ENCODE measurements at places on chromosomes 11 and 22.

GRCh38 chr11:111718859-111719258, 47.3 kb downstream of the PPP2R1B start:
- no peak for DNase-seq

DNA sequence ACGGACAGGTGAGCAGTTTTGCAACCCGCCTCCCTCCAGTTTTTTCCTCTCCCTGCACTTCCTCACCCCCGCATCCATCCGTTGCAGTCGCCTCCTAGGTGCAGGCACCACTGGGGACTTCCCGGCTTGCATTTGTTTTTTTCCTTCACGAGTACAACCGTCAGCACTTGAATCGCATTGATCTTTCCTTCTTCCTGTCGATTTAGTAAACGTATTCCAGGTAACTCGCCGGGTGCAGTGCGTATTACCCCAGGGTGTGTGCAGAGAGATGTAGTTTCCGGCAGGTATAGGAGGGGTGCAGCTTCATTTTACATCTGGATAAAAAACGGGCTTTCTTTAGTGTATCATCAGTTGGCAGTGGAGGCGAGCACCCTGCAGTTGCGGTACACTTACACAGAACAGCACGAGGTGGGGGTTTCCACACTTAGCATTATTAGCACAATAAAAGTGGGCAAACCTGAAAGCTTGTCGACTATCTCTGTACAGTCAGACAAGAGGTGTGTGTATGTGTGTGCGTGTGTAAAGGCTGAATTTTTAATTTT, at the start of gene SORL1-AS1:
Gene SORL1-AS1 (minus strand): TSS at position 359 of the 542 bp plus-strand sequence.
- DNase-seq: no peak

DNA sequence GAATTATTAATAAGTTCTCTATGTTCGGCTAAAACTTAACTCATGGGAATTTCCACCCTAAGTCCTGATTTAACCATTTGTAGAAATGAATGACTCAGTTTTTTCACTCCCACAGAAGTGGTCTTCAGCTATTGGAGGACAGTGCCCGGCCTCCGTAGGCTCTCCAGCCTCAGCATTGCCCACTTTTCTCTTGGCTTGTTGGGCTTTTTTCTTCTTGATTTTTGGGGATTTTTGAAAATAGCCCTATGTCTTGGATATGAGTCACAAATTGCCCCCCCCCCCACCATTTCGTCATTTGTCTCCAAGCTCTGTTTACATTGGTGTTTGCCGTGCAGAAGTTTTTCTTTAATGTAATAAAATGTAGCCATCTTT, 66.7 kb downstream of the PACS1 start:
- DNase-seq: peak; percentile 55

DNA sequence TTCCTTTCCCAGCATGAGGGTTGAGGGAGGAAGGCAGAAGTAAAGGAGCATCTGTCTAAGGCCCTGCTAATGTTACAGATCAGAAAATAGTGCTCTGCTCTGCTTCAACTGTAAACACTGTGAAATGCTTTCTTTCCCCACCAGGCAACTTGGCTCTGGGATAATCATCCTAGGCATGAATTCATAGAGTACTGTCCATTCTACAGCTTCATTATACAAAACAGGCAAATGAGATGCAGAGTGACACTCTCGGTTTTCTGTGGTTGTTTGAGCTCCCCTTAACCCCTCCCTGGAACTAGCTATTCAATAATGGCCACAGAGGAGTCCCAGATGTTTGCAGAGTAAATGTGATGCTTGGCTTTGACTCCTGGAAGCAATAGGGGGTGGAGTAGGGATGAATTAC, 184.3 kb upstream of the CTSC start:
- no peak for DNase-seq

- DNase-seq: no peak
These were observed 30.6 kb downstream of the TUB start for GRCh38 chr11:8111636-8112035.

GRCh38 chr11:12330485-12331231, 46.7 kb upstream of the PARVA start:
- DNase-seq: peak; percentile 6

GRCh38 chr22:36564422-36565158, 35.6 kb upstream of the EIF3D start:
- no peak for DNase-seq

DNA sequence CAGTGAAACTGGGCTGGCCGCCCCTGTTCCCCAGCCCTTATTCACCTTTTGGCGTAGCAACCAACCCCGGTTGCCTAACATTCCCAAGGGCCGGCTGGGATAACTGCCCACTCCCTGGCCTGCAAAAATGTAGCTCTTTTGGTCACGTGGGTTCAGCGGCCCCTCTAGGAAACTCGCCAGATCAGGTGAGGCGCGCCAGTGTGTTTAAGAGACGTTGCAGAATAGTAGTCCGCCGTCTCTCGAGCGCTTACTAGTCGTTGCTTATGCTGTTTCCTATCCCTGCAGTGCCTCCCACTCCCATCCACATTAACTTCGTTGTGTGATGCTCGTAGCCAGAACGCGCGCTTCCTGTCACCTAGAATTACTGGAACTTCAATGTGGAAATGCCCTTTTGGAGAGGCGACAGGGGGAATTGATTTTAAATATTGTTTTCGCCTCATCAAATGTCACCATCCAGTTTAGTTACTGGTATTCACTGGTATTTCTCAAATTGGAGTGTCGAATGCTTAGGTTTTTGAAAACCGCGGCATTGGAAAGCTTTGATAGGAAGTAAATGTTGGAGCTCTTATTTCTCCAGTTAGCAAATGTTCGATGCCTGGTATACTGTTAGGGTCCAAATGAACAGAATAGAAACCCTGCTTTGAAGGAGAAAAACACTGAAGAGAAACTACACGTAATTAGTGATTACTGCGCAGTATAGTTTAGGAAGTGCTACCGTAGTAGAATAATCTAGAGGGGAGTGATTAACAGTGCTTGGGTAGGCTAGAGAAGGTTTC, 823 bp downstream of the CEP57 start:
- peak; percentile 75 for DNase-seq
